ENCODE measurements at places on chromosomes 5 and 9. TPM values are rescaled to one million over a fixed set of nuclear protein-coding genes. Genes with fewer than 3 reads are reported as not detected.

- no peak for DNase-seq
These were observed 240.6 kb downstream of the ACTL7B start for GRCh38 chr9:108615152-108615551.

- no peak for DNase-seq
These were observed 12.5 kb upstream of the LPAR1 start for GRCh38 chr9:111050819-111051218.

DNA sequence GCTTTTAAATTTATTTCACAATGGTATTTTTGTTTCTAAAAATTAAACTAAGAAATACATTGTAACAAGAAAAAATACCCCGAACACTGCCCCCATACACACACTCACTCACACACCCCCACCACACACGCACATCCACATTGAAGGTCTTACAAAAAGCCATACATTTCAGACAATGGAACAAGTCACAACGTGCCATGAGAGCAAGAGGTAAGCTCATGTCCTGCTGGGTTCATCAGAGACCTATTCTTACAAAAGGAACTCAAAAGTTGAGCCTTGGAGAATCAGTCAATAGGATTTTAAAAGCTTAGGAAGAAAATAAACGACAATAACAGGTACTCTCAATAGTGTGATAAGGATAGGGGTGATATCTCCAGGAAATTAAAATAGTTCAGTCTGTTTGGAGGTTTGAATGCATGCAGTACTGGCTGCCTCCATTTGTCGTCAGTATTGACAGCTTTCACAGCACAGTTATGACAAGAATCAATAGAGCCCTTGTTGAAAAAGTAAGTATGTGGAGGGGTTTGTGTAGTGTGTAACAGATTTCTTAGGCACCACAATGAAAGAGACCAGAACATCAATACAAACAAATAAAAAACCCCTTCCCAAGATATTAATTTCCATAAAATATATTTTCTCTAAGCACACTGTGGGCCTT lies 1826.2 kb upstream of the CDH6 start:
- DNase-seq: no peak

DNA sequence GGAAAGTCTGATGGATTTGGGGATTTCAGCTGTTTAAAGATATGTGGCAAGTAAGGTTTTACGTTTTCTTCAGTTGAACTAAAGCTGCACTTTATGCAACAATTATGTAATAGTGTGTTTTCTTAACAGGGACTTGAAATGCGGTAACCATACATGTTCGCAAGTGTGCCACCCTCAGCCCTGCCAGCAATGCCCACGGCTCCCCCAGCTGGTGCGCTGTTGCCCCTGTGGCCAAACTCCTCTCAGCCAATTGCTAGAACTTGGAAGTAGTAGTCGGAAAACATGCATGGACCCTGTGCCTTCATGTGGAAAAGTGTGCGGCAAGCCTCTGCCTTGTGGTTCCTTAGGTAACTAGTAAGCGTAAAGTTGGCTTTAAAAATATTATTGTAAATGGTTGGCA lies 28.5 kb downstream of the NFX1 start:
- DNase-seq: no peak

NMUR2 gene
- total RNA-seq: not detected

ESM1 gene
- not detected for total RNA-seq
